ENCODE measurements at places on chromosomes 2 and 18.

DNA sequence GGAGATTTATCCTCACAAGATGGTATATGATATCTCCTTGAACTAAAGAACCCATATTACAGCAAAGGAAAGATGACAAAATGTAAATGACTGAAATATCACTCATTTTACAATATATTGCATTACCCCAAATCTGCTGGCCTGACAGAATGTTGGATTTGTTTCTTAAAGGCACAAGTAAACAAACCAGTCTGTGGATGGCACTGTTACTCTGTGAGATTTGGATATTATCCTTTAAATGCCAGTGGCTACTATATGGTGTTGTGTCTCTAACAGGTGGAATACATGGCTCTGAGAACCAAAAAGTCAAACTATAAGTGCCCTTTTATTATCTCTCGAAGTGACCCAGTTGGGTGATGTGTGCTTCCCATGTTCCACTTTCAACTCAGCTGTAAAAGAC, 125.7 kb downstream of the PDE1A start:
- no peak for DNase-seq

GRCh38 chr2:174516501-174517378, 29.9 kb upstream of the GPR155 start:
- DNase-seq = no peak

DNA sequence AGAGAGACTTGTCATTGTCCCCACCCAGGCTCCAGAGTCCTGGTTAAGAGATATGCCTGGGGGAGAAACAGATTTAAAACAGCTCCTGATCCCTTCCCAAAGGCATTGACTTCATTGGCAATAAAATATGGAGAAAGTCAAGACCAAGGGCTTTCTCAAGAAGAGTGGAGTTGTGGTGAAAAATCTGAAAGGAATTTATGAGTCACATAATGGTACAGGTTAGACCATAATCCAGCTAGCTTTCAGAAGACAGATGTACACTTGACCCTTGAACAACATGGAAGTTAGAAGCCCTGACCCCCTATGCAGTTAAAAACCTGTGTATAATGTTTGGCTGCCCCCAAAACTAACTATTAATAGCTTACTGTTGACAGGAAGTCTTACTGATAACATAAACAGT, 599.1 kb upstream of the SOX11 start:
- no peak for DNase-seq

- DNase-seq = no peak
Measured at GRCh38 chr2:641164-641871, 35.9 kb downstream of the TMEM18 start.

DNA sequence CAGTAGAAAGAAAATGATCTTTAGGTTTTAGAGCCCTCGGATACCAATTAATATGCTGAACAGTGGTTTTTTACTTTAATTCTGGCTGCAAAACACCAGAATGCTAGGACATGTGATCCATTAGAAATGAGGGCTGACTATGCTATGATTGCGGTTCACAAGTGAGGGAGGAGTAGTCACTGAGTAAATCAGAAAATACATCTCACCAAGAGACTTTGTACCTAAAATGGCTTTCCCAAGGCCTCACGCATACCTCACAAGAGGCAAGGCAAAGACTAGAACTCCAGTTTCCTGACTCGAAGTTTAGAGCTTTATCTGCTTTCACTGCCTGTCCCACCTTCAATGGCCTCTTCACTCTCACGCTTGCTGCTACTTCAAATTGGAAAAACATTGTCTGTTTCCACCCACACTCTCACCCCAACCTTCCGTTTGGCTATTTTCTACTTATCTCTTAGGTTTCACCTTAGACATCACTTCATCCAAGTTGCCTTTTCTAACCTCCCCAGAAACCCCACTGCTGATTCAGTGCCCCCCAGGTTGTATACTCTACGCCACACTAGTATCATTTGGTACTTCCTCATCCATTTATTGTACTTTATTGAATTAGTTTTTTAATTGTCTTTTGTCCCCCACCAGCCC, 5.1 kb upstream of the MBD2 start:
- no peak for DNase-seq

- DNase-seq = no peak
Measured at GRCh38 chr2:100246163-100247145, 75.8 kb downstream of the LONRF2 start.

DNA sequence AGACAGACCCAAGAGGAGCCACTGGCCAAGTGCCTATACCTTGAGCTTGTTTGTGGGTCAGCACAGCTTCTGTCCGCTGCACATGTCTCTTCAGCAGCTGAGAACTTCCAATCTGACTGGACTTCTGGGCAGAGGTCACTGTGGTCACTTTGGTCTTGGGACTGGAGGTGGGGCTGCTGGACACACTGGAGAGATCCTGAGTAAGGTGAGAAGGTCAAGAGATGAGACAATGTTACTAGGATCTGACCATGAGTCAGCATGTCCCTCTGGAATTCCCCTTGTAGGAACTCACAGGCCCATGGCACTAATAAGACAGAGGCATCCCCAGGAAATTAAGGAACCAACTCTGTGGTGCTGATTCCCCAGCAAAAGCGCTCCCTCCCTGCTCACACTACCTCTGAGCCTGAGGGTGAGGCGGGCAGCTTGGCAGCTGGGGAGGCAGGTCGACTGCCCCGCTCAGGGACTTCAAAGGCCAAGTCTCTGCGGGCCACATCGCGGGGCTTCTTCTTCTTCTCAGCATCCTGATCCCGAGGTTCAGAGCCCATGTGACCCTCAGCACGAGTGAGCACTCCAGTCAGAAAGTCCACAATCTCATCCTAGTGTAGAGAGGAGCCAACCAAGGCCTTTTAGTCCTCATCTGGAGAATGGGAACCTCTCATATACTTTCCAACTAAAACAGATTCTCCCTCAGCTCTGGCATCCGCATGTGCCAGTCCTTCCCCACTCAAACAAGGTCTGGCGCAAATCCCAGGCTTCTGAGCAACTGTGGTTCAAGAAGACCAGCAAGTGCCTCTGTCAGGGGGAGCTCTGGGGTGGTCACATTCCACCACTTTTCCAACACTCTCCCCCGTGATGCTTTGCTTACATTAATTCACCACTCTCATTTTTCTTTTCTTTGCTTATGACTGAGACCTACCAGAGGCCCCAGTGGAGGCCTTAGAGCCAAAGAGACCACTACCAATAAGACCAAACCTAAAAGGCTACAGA, 29.4 kb downstream of the KANSL3 start:
- DNase-seq = no peak

- DNase-seq = no peak
Measured at GRCh38 chr2:237932731-237933131, 34.1 kb upstream of the UBE2F start.

DNA sequence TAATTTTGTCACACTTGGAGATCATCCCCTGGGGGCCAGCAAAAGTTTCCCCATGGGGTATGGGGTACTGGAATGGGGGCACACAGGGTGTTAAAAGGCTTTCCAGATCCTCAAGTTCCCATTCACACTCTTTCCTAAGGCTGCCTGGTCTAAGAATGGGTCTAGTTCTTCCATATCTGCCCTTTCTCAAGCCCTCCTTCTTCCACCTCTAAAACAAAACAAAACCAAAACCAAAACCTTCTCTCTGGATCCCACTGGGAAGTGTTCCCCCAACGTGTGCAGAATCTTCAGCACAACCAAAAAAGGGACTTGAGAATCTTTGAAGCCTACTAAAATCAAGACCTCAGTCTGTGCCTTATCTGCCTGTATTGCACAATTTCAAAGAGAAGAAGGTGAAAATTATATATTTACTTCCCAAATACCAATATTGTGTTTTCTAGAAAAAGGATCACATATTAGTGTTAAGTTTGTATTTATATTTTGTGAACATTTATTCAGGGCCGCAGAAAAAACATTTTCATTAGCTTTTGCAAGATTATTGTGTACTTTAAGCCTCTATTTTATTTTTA, 207.2 kb upstream of the TCF4 start:
- no peak for DNase-seq

GRCh38 chr18:61929881-61930640, 37.3 kb upstream of the RNF152 start:
- no peak for DNase-seq

- no peak for DNase-seq
Measured at GRCh38 chr18:44672506-44672905, 8.2 kb upstream of the SETBP1 start.

DNA sequence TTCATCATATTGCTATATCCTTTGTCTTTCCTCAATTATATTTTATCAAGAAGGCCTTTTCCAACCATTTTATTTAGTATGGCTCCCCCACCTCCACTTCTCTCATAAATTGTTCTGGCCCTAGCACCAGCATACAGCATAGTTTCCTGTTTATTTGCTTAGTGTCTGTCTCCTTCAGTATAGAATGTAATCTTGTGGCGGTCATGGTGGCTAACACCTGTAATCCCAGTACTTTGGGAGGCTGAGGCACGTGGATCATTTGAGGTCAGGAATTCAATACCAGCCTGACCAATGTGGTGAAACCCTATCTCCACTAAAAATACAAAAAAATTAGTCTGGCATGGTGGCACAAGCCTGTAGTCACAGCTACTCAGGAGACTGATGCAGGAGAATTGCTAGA, 39.6 kb upstream of the CLASP1 start:
- DNase-seq = no peak

- no peak for DNase-seq
Measured at GRCh38 chr2:145464866-145465265, 944.9 kb upstream of the ZEB2 start.

- no peak for DNase-seq
Measured at GRCh38 chr18:33605250-33605649, 27.2 kb downstream of the ASXL3 start.

GRCh38 chr2:159265171-159265576, 21.3 kb downstream of the WDSUB1 start:
- no peak for DNase-seq

GRCh38 chr2:72136331-72136730, 11.3 kb downstream of the CYP26B1 start:
- no peak for DNase-seq

DNA sequence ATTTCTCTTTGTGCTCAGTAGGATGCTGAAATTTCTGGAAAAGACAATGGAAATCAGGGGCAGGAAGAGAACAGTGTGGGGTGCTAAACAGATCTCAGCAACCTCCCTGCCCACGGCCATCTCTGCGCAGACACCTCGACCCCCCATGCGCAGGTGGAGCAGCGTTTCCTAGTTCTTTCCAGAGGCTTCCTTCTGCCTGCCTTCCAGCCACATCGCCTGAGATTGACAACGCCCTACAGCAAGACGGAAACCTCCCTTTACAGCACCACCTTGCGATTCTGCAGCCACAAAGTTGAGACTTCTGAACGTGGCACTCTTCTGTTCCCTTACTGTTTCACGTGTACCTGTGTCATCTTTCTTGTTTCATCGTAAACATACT, 31.4 kb upstream of the CASP8 start:
- DNase-seq = no peak

GRCh38 chr2:19651466-19651865, 250.3 kb downstream of the TTC32 start:
- DNase-seq = no peak

GRCh38 chr2:129080715-129081476, 762.2 kb upstream of the HS6ST1 start:
- DNase-seq = no peak

- no peak for DNase-seq
Measured at GRCh38 chr2:112721819-112722522, 1.2 kb downstream of the NT5DC4 start.

DNA sequence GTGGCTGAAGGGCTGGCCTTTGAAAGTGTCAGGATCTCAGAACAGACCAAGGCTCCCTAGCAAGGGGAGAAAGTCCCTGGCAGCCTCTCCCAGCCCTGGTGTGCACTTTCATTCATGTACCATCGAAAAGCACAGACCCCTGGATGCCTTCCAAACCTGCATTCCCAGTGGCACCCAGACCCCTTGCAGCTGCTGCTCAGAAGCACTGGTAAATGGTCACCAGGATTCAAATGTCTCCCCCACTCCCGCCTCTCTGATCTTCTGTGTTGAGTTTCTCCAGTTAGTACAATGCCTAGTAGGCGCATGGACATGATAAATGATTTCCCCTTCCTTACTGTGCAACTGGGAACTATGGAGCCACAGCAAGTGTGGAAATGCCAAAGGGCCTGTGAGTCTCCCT, 180.0 kb downstream of the GLI2 start:
- DNase-seq = no peak

- DNase-seq = no peak
Measured at GRCh38 chr18:8904316-8904715, 198.2 kb upstream of the NDUFV2 start.

- DNase-seq = no peak
Measured at GRCh38 chr2:222916229-222917197, 55.7 kb downstream of the ACSL3 start.

Data from stimulated activated CD8-positive, alpha-beta memory T cell treated with anti-CD3 and anti-CD28 coated beads, Interleukin-7, amount 100 ng/mL, for 1 hour (primary cell).